CD4-positive, alpha-beta T cell treated with Interleukin-4 for 4 hours (primary cell): ENCODE measurements at places on chromosomes 1 and 21.

DNA sequence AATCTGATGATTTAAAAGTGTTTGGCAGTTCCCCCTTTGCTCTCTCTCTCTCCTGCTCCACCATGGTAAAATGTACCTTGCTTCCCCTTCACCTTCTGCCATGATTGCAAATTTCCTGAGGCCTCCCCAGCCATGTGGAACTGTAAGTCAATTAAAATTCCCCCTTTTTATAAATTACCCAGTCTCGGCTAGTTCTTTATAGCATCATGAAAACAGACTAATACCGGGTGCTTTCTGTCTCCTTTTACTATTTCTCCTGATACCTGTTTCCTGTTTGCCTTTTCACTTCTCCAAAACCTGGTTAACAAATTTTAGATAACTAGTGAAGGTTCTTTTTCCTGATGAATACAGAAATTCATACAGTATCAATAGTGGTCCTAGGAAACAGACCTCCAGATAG, 1670.3 kb downstream of the MRPL39 start:
- no peak for DNase-seq

- peak; percentile 7 for DNase-seq
Observed at GRCh38 chr21:36297406-36297937, 22.5 kb upstream of the MORC3 start.

GRCh38 chr1:203017061-203017460, 9.2 kb upstream of the PPFIA4 start:
- DNase-seq = no peak

- DNase-seq = no peak
Observed at GRCh38 chr1:8078176-8078671, 52.1 kb upstream of the ERRFI1 start.

- DNase-seq = no peak
Observed at GRCh38 chr1:76463278-76463677, 388.7 kb downstream of the ST6GALNAC3 start.

- DNase-seq = no peak
Observed at GRCh38 chr1:230459465-230459864, 33.3 kb upstream of the PGBD5 start.

- DNase-seq = no peak
Observed at GRCh38 chr1:86062453-86062852, 94.1 kb downstream of the COL24A1 start.

DNA sequence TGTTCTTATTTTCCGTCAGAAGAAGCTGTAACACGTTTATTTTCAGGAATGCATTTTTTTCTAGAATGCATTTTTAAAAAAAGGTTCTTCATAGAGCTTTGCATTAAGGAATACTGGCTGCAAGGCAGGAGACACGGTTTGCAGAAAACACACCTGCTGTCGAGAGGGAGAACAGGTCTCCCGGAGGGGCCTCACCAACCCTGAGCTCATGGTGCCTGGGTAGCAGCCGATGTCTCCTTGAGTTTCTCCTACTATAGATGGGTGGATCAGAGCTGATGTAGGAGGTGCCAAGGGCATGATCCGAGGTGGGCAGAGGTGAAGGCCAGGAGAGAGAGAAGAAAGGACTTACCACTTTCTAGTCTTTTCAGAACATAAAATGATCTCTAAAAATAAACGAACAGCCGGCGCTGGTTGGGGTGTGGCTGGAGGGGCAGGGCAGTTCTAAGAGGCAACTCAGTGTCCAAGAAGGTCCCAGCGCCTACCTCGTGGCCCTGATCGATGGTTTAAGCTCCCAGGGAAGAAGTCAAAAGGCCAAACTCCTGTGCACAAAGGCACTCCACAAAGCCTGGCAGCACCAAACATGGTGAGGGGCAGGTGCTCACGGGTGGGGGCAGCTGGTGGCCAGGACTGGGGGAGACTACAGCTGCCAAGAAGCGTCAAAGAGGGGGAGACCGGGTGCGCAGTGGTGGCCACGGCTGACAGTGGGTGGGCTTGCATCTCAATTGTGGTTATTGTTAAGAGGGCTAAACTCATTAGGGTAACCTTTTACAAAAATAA, 12.2 kb downstream of the MORN1 start:
- no peak for DNase-seq

GRCh38 chr1:62778208-62778607, 5.7 kb upstream of the ATG4C start:
- DNase-seq = no peak

GRCh38 chr1:64077281-64077940, 126.0 kb upstream of the UBE2U start:
- DNase-seq = no peak

DNA sequence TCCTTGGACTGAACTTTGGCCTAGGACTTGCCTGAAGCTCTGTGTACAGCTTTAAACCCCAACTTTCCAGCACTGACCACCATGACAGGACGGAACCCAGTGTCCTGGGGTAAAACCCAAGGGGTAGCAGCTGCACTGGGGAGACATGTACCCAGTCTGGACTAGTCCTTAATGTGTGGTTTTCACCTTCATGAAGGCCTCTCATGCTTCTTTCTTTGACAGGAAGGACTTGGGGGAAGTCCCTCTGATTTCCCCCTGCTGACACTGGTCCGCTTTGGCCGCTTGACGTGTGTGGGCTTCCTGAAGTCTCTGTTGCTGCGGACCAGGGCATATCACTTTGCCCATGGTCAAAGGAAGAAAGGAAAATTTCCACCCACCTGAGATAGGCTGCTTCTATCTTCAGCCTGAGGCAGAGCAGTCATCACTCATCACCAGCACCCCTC, 66.3 kb upstream of the PRDX6 start:
- peak; percentile 13 for DNase-seq

- DNase-seq = no peak
Observed at GRCh38 chr1:238916828-238917227, 469.5 kb upstream of the CHRM3 start.

DNA sequence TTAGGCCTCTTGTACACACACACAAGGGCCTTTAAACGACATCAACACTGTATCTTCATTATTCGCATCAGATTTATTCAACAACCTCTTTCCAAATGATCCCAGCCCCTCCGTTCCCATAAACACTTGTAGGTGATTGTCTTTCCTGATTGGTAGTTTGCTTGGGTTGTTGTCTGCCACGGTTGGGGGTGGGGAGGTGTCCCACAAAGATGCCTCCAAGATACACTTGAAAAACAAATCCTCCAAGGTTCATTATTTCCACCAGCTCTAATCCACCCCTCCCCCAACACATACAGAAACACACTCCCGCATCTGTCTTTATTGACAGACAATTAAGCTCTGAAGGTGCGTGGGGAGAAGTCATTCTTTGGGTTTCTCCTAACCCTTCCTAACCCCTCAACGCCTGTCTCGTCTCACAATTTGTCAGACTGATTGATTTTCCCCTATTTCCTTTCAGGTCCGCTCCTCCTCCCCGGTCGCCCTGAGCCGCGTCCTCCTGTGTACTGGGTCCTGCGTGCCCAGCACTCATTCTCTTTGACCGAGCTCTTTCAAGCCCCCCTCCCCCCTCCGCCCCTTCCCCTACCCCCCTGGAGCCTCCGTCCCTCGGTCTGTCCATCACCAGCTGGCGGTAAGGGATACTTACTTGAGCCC, 1.4 kb downstream of the WDR26 start:
- peak; percentile 29 for DNase-seq

GRCh38 chr1:27357281-27358037, 9.3 kb downstream of the MAP3K6 start:
- DNase-seq = peak; percentile 75

DNA sequence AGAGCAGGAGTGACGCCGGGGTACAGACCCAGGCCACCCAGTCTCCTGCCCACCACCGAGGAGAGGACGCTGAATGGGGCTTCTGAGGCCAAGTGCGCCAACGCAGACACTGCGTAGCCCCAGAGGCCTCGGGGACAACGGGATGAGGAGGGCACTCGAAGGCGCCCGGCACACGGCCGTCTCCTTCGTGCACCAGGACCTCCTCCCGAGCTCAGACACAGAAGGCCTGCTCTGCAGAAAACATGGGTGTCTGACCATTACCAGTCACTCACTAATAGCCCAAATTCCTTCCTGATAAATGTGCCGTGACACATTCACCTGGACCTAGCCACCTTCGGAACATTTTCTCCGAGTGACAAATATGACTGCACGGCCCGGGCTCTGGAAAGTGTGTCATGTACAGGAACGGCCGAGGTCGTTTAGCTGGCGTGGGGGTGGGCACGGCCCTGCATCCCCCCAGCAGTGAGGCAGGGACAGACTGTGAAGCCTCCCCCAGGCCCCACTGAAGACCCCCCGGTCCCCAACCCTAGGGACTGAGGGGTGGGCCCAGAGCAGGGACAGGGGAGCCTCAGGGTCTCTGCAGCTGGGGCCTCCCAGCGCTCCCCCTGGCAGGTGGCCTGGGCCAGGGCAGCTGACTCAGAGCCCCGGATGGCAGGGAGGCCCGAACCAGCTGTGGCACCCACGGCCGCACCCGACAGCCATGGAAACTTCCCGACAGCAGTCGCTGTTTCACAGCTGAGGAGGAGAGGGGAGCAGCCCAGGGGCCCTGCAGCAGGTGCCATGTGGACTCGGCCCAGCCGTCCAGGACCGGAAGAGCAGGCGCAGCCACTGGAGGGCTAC, 16.7 kb upstream of the COL6A2 start:
- no peak for DNase-seq

DNA sequence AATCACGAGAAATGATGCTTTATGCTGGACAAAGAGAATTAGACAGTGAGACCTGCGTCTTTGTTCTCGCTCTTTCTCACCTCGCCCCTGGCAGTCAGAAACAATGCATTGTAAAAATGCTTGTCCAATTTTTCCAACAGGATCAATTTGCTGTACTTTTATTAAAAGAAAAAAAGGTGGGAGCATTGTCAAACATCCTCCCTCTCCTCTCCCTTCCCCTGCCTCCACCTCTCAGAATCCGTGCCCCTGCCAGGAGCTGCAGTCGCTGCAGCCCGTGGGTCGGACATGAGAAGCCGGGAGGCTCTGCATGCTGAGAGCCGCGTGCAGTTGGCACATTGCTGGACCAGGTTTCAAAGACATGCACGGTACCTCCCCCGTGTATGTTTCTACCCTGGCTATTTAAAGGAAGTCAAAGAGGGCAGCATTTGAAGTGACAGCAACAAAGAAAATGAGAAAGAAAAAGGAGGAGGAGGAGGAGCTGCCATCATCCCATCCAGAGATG, 161.0 kb upstream of the KAZN start:
- DNase-seq = no peak

DNA sequence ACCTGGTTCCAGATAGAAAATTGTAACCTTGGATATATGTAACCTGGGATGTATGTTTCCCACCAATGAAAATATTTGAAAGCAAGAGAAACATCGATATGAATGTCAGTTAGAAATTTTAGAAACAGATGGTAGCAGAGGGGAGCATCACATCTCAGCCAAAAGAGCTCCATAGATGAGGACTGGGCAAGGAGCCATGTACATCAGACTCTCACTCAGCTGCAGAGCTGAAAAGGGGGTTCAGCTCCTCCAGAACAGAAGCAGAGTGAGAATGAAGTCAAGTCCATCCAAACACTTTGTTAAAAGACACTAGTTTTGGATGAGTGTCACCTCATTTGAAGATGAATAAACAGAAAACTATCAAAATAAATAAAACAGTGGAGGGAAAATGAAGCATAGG, 202.4 kb downstream of the HMCN1 start:
- DNase-seq = no peak

- DNase-seq = no peak
Observed at GRCh38 chr1:27599605-27600497, 4.1 kb downstream of the AHDC1 start.

DNA sequence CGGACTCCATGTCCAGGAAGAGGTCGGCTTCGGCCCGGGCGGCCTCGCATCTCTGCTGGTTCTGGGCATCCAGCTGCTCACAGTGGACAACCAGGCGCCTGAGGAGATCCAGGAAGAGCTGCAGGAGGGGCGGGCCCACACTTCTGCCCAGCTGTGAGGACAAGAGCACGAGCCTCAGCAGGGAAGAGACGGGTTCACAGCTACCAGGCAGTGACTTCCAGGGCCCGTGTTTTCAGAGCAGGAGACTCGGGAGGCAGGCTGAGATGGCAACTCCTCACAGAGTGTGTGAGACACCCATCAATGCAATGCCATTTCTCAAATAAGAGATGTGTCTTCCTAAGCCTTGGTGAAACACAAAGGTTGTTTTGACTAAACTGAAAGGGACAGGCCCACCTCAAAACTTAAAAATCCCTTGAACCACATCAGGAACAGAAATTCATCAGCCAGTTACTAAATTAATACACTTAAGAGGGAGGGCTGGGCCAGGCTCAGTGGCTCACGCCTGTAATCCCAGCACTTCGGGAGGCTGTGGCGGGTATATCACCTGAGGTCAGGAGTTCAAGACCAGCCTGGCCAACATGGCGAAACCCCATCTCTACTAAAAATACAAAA, 43.4 kb downstream of the URB1 start:
- DNase-seq = no peak

- no peak for DNase-seq
Observed at GRCh38 chr1:114088392-114089299, 65.0 kb downstream of the SYT6 start.

- DNase-seq = no peak
Observed at GRCh38 chr21:17458279-17458678, 54.6 kb upstream of the CXADR start.

GRCh38 chr1:6445062-6445763, 20.6 kb downstream of the ESPN start:
- DNase-seq = peak; percentile 37

GRCh38 chr1:53688381-53689102, 50.4 kb downstream of the GLIS1 start:
- DNase-seq = no peak

GRCh38 chr1:185969524-185969991, 235.4 kb downstream of the HMCN1 start:
- no peak for DNase-seq

- no peak for DNase-seq
Observed at GRCh38 chr1:39886757-39887231, 3.5 kb upstream of the TRIT1 start.

GRCh38 chr1:161723459-161724141, 2.3 kb downstream of the FCRLB start:
- no peak for DNase-seq

DNA sequence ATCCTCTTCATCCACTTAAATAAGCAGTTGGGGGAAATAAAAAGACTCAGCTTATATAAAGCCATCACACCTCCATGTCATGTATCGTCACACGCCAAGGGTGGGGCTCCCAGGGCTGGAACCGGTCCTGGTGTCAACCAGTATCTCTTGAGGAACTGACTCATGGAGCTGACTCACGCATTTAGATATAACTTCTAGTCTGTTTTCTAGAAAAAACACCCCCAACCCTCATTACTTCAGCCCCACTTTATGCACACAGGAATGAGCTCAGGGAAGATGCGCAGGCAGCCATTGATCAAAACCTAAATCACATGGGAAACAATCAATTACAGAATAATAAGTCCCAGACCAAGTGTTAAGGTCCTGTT, 6.9 kb upstream of the IL22RA1 start:
- peak; percentile 59 for DNase-seq

DNA sequence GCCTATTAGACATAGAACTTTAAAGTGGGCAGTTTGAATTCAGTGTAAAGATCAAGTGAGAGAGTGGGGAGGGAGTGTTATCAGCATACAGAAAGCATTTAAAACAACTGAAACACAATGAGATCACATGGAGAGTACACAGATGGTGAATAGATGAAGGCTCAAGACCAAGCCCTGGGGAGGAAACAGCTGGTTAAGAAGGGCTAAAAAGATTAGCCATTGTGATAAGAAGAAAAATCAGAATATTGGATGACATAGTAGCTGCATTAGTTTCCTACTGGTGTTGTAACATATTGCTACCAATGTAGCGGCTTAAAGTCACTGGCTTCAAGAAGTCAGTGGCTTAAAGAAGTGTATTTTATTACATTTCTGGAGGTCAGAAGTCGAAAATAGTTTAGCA, 443.4 kb upstream of the RGS18 start:
- DNase-seq = no peak
